ENCODE measurements at places on chromosomes 13 and 19.
A peak's percentile ranks its signal among the peaks of the same experiment; 100 is the strongest.

- DNase-seq, result peak; percentile 88
These were observed 14.0 kb upstream of the GJA3 start for GRCh38 chr13:20174656-20175405.

DNA sequence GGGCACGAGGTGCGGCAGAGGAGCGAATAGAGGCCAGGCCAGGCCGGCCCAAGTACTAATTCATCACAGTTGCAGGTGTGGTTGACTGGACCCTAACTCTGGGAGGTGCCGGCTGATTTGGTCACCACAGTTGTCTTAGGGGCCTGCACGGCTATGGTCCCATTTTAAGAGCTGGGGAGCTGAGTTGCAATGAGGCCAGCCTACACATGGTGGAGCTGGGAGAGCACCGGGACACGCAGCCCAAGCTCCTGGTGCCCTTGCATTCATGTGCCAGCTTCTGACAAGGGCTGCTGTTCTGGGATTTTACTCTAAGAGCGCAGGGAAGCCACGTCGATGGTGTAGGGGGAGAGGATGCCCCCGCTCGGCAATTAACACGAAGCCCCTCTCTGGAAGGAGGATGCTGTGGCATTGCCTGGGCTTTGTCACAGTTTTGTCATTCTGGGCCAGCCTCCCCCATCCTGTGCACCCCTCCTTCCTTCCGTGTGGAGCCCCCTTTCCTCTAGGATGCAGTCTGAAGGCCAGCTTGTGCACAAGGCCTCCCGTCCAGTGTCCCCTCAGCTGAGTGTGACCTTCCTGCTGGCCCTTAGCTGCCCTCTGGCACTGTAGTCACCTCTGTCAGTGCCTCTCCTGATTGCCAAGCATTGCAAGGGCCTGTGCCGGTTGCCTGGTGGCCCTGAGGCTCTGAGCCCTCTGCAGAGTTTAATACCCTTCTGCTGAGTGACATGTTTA is 109.4 kb upstream of the C1QTNF9B start:
- no peak for DNase-seq

DNA sequence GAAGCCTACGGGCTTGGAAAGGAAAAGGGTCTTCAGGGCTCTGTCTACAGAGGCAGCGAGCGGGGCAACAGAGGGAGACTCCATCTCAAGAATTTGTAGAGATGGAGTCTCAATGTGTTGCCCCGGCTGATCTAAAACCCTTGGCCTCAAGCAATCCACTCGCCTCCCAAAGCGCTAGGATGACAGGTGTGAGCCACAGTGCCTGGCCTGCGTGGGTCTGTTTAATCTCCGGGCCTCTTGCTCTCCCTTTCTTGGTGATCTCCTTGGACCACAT is 8.1 kb downstream of the RPS9 start:
- DNase-seq, result no peak

GRCh38 chr13:109256866-109257760 is 529.3 kb downstream of the IRS2 start:
- no peak for DNase-seq

DNA sequence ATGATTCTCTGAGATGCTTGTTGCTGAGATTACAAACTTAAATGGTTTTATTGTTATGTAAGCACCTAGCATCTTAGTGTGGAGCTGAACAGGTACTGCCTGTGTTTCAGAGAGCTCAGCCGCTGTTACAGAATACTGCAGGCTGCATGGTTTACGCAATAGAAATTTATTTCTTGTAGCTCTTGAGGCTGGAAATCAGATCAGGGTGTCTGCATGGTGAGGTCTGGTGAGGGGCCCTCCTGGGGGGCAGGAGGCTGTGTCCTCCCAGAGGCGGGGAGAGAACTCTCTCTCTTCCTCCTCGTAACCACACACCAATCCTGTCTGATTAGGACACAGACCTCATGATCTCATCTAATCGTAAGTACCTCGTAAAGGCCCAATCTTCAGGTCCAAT is 13.1 kb downstream of the ATP11A start:
- no peak for DNase-seq

DNA sequence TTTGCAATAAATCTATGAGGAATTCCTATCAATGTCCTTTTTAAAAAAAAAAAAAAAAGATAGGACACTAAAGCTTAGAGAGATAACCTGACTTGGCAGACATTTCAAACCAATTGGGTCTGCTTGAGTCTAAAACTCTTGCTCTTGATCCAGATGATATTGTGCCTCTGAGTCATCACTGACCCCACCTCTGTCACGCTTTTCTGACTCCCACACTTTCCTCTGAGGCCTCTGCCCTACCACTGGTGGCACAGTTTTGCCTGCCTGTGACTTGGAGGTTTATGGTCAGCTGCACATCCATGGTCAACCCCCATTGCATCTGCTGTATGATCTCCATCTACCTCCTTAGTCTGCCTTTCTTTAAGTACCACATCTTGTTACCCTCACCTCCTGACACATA is 328.7 kb downstream of the SPRY2 start:
- no peak for DNase-seq

GRCh38 chr19:29232315-29232852 is 19.4 kb upstream of the UQCRFS1 start:
- DNase-seq, result no peak

DNA sequence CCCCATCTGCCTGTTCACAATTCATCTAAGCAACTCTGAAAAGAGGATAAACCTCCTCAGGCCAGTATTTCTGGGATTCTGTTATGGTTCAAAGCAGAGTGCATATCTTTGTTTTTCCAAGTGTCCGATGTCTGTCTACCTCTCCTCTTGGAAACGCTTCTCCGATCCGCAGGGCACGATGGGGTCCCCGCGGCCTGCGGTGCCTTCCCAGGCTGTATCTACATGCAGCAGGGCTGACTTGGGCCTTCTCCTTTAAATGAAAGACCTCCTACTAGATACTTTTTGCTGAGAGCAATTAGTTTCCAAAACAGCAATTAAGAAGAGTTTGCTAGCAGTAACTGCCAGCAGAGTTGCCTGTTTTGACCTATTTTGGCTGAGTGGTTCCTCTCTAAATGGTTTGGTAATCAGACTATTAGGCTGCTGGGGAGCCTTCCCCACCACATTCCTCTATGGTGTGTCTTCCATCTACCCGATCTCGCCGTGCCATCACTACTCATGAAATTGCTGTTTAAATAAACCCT is 23.5 kb downstream of the COL4A2 start:
- no peak for DNase-seq

Data from ureter (tissue), 1 donor.